ENCODE measurements at places on chromosomes 13 and 19. TPM values are rescaled to one million over a fixed set of nuclear protein-coding genes. Genes with fewer than 3 reads are reported as not detected.

UGGT2 gene
- total RNA-seq = 39.6 TPM

GRCh38 chr13:106521095-106521799 is 14.2 kb downstream of the EFNB2 start:
- no peak for DNase-seq

SAFB gene
- 45.7 TPM for total RNA-seq

GRCh38 chr13:23714672-23715071 is 144.5 kb downstream of the TNFRSF19 start:
- no peak for DNase-seq

DNA sequence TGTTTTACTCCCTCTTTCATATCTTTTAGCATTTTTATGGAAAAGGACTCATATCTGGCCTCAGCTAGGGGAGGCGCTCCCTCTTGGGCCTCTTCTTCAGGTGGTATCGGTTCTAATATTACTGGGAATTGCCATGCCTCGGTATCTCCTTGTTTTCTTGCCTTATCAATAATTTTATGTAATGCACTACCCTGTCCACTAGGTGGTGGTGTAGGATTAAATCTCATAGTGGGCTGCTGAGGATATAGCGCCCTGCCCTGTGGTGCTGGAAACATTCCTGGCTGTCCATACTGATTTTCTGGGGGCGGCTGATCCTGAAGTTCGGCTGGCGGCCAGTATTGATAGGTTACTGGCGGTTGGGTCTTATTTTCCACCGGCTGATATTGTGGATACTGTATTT is 35.8 kb downstream of the ZNF420 start:
- no peak for DNase-seq

DNA sequence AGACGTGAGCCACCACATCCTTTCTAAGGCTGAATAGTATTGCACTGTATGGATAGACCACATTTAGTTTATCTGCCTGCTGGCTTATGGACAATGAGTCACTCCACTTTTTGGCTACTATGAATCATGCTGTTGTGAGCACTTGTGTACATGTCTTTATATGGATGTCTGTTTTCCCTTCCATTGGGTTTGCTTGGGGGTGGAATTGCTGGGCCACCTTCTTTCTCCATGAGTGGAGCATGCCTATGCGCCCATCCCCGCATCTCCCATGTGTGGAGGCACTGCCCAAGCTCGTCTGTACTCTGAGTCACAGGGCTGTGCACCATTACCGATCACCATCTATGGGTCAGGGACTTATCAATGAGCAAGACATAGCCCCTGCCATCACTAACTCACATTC is 127.2 kb upstream of the GJB6 start:
- peak; percentile 96 for DNase-seq

GRCh38 chr19:6260912-6261650 is 18.7 kb downstream of the MLLT1 start:
- DNase-seq = no peak

GRCh38 chr19:38728752-38729541 is 15.3 kb downstream of the CAPN12 start:
- DNase-seq = no peak

CC2D1A gene
- 32.0 TPM for total RNA-seq

LMTK3 gene
- 2.3 TPM for total RNA-seq

- DNase-seq = no peak
These were observed 245.5 kb downstream of the TDRD3 start for GRCh38 chr13:60642552-60642951.

GRCh38 chr19:16124953-16125352 is 13.3 kb downstream of the RAB8A start:
- no peak for DNase-seq

FCER2 gene
- total RNA-seq = not detected

- no peak for DNase-seq
These were observed at the start of gene LIN7B for GRCh38 chr19:49113762-49114629. LIN7B (plus strand) TSS chr19:49114370; CDS start chr19:49114405, 35 bp downstream.

USPL1 gene
- total RNA-seq = 24.9 TPM

DNA sequence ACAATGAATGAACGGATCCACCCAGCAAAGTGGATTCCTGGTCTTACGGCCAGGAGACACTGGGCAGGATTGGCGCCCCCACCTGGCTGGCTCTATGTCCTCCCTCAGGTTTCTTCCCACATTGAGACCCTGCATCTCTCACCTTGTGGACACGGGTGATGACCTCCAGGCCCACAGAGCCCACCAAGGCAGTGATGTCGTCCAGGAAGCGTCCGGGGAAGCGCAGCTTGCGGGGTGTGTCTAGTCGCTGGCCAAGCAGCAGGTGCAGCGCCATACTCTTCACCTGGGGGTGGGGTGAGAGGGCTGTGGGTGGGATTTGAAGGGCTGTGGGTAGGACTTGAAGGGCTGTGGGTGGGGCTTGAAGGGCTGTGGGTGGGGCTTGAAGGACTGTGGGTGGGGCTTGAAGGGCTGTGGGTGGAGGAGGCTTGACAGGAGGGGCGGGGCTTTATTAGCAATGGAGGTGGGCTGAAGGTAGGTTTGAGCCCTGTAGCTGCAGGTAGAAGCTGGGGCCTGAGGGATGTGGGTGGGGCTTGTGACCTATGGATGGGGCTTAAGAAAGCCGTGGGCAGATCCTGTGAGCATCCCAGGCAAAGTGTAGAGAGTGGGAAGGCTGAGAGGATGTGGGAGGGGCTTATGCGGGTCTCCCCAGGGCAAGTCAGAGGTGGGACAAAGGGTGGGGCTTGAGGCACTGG is 12.1 kb upstream of the ANGPTL8 start:
- DNase-seq = no peak

DNA sequence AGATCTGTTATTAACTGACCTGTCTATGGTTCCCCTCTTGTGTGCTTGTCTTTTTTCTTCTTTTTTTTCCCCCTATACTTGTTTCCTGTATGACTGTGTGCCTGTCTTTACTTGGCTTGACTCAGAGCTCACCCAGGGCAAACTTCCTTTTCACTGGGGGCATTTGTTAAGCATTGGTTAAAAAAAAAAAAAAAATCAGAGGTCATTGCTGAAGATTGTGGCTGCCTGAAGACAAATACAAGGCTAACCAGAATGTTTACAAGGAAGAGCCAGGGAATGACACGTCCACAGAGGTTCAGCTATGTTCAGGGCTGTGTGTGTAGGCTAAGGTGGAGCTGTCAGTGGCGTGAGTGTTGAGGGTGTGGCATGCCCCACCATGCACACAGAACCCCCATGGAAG is 47.1 kb downstream of the LNX2 start:
- DNase-seq = peak; percentile 12

LILRB1 gene
- not detected for total RNA-seq

- DNase-seq = no peak
These were observed 249.8 kb downstream of the DCLK1 start for GRCh38 chr13:35881360-35881759.

DNA sequence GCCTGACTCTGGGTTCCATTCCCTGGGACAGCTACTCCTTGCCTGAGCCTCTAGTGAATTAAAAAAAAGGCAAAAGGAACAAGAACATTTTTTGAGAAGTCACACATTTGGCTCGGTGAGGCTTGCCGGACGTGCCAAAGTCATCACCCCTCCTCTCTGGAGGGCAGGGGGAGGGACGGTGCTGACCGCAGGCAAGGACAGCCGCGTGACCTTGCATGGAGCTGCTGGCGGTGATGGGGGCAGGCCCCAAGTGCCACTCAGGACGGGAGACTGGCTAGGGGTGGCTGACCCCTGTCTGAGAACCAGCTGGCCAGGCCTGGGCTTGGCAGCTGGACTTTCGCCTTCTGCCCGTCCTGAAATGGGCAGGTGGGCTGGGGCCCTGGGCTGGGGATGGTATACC is 26.4 kb downstream of the MAP2K2 start:
- DNase-seq = no peak

ZNF836 gene
- total RNA-seq = 9.9 TPM

PRDX2 gene
- total RNA-seq = 396 TPM

- no peak for DNase-seq
These were observed 41.4 kb downstream of the MAU2 start for GRCh38 chr19:19362075-19362474.

- no peak for DNase-seq
These were observed 301.3 kb upstream of the DACH1 start for GRCh38 chr13:72168126-72168855.

- DNase-seq = no peak
These were observed at the start of gene AP1M2 for GRCh38 chr19:10587022-10587838. AP1M2 (minus strand) TSS chr19:10587312; CDS start chr19:10587231, 81 bp downstream.

POSTN gene
- 16.4 TPM for total RNA-seq

GRCh38 chr13:113565526-113566226 is 18.9 kb upstream of the TFDP1 start:
- DNase-seq = no peak

TMPRSS9 gene
- not detected for total RNA-seq

UBXN6 gene
- total RNA-seq = 66.0 TPM

GRCh38 chr13:36992362-36992761 is 6.8 kb downstream of the ALG5 start:
- DNase-seq = no peak

DNA sequence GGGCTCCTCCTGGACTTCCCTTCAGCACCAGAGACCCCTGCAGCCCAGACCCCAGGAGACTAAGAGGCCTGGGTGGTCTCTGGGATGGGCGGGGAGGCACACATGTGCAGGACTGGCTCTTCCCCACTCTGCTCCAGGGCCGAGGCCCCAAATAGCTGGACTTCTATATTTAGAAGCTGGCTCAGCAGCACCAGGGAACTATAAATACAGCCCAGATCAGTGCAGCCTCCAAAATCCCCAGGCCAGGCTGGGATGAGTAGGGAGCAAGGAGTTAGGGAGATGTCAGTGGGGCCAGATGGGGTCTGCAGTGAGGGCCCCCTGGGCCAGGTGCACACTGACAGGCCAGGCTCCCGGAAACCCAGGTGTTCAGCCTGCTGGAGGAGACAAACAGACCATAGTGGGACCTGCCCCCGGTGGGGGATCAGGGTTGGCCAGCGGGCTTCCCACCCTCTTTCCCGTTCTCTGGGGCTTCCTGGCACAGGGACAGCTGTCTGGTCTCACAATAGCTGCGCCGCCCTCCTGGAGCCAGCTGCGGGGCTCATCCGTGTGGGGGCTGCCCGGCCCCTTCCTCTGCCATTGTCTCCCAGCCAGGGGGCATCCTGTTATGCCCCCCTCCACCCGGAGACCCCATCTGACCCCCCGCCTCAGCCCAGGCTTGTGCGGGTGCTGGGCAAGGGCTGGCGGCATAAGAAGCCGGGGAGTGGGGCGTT is 5.5 kb upstream of the ADGRE5 start:
- no peak for DNase-seq

GRCh38 chr13:38690231-38690630 is 3.4 kb downstream of the FREM2 start:
- DNase-seq = no peak

DNA sequence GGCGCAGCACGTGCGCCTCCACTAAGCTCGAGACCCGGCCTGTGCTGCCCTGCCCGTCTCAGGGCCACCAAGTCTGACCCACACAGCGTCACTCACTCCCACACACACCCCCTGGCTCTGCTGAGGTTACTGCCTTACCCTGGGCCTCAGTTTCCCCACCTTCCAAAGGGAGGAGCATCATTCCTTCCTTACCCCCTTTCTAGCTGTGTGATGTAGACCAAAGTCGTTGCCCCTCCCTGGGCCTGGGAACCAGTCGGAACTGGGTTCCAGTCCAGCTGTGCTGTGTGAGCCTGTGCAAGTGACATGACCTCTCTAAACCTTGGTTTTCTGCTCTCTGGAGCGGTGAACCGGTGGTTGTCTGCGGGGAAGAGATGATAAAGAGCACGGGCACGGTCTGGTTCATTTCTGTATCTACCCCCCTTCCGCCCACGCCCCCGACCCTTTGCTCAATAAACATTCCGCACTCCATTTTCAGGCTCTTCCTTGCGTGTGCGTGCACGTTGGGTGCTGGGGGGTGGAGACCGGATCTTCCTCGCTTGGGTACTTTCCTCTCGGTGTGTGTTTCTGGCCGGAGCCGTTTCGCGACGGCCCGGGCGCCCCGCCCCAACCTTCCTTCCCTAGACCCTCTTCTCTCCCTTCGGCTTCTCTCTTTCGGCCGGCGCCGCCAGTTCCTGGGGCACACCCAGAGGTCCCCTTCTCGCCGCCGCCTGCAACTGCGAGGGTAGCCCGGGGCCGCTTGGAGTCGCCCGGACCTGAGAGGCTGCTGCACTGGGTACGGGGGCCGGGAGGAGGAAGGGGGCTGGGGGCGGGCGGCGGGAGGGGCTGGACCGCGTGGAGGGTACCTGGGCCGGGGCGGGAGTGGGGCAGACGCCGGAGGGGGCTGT is at the start of gene ZNF581:
TSS of gene ZNF581 (plus strand) at position 647 of the 884 bp plus-strand sequence. CDS start 923 bp downstream, outside the sequence.
- no peak for DNase-seq

- no peak for DNase-seq
These were observed 7.8 kb upstream of the OLFM4 start for GRCh38 chr13:53020764-53021335.

DNA sequence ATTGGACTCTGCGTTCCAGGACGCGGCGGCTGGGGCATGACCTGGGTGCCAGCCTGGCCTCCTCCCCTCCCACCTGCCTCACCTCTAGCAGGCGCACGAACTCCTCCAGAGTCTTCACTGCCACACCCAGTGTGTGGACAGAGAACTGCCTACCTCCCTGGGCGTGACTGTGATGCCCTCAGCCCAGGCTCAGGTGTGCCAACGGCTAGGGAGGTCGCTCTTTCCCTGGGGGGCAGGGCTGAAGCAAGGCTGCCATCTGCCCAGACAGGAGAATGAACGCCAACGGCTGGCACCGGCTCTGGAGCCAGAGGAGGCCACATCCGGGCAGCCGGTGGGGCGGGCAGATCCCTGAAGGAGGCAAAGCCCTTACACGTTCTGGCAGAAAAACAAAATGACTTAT is 11.3 kb downstream of the NANOS3 start:
- no peak for DNase-seq

WDR87 gene
- total RNA-seq = not detected

CAPNS1 gene
- 262 TPM for total RNA-seq

ZNF865 gene
- 5.6 TPM for total RNA-seq

- no peak for DNase-seq
These were observed 3.2 kb downstream of the MIDN start for GRCh38 chr19:1251330-1252220.

GRCh38 chr13:113981194-113981605 is 7.3 kb upstream of the C13orf46 start:
- peak; percentile 42 for DNase-seq

DNA sequence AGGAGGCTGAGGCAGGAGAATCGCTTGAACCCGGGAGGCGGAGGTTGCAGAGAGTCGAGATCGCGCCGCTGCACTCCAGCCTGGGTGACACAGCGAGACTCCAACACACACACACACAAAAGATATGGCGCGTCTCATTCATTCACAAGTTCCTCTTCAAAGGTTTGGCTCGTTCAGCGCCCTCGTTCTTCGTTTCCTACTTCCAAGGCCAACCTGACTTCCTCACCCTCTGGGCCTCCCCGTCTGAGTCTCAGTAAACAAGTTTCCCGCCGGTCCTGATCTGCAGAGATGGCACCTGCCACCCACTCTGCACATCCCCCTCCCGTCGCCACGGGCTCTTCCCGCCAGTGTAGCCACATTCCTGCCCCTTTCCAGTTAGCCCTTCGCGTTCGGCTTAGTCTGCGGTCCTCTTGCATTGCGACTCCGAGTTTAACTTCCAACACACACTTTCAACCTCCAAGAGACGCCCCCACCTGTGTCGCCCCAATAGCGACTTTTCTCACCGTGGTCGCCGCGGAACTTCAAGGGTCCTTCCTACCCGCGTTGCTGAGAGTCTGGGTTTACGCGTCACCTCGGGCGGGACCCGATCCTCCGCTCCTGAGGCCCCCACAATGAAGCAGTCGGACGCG is 1.3 kb upstream of the BSG start:
- DNase-seq = no peak

GRCh38 chr19:10797541-10798256 is 38.3 kb downstream of the TMED1 start:
- DNase-seq = no peak

CD22 gene
- total RNA-seq = 2.9 TPM

RNF113B gene
- not detected for total RNA-seq

GRCh38 chr19:51462276-51462675 is 4.0 kb upstream of the SIGLEC8 start:
- DNase-seq = no peak

MAP4K1 gene
- 1.3 TPM for total RNA-seq

GRCh38 chr13:113930671-113931637 is 42.9 kb downstream of the C13orf46 start:
- no peak for DNase-seq

All from kidney epithelial cell (primary cell).